ENCODE measurements at places on chromosomes 1 and 21.

DNA sequence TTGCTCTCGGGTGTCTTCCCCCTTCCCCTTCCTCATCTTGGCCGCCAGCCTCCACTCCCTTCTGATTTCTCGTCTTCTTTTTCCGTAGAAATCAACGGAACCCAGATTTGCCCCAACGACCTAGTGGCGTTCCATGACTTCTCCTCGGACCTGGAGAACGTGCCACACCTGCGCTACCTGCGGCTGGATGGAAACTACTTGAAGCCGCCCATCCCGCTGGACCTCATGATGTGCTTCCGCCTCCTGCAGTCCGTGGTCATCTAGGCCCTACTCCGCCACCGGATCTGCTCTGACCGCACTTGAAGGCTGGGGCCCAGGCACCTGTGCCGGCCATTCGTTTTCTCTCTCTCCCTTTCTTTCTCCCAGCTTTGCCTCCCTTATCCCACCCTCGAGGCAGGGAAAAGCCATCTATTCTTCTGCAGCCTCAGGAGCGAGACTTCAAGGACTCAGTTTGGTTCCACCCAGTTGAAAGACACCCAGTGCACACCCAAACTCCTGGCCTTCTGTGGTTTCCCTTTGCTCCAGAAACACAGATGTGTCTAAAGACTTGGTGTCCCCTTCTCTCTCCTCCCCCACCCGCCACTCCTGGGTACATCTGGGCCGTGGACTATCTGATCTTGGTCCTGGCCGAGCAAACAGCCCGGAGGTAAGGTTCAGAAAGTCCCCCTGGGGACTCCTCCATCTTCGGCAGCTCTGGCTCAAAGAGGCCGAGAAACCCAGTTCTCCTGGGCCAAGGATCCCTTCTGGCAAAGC is 7.2 kb upstream of the OPTC start:
- no peak for DNase-seq

GRCh38 chr1:155131285-155131684 is 3.6 kb downstream of the EFNA1 start:
- DNase-seq, result no peak

- DNase-seq, result no peak
Observed at GRCh38 chr1:182615468-182616129, 11.4 kb upstream of the RGS16 start.

DNA sequence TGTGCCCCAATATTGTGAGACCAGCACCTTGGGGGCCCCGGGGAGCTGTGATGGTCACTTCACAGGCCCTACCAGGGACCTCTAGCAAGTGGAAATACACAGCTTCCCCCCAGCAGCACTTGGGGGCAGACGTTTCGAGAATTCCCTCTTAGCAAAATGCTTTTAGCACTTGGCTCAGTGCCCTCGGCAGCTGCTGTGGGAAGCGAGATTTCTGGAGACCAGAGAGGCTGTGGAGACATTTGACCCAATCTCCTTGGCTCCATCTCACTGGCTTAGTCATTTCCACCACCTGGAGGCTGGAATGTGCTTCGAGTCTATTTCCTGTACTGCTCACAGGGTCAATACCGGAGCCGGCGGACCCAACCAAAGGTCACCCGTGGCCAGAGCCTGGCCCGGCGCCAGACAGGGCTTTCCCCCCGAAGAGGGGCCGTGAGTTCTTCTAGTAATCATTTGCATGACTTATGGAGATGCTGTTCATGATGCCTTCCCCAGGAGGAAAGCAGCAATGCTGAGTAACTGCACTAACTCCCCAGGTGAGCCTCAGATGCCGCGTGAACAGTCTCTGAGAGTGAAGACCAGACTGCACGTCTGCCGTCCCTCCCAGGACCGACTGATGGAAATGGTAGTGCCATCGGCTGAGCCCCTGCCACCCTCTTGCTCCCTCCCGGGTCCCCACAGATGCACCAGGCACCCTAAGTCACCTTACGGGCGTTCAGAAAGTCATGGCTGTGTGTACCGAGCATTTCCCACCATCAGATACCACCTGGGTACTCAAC is 4.4 kb upstream of the C2CD2 start:
- DNase-seq, result peak; percentile 77

Data from smooth muscle cell of the brain vasculature (primary cell).